ENCODE measurements at places on chromosomes 5 and 9. TPM values are rescaled to one million over a fixed set of nuclear protein-coding genes. Genes with fewer than 3 reads are reported as not detected.
A peak's percentile ranks its signal among the peaks of the same experiment; 100 is the strongest.

DNA sequence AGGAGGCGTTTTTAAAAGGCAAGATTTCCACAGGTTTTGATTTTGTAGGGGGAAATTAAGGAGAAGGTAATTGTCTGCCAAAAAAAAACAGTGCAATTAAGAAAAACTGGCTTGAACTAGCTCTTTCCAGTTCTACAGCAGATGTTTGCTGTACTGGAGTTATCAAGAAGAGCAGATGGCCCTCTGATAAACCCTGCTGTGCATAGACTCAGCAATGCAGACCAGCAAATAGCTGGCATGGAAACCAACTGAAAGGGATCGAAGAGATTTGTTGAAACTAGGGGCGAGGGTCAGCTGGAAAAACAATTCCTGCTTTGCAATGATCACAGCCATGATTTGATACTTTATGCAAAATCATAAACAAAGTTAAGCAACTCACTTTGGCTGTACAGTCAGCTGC, 17.8 kb upstream of the BHMT start:
- no peak for DNase-seq

PCDHGA2 gene
- total RNA-seq = 3.6 TPM

DNA sequence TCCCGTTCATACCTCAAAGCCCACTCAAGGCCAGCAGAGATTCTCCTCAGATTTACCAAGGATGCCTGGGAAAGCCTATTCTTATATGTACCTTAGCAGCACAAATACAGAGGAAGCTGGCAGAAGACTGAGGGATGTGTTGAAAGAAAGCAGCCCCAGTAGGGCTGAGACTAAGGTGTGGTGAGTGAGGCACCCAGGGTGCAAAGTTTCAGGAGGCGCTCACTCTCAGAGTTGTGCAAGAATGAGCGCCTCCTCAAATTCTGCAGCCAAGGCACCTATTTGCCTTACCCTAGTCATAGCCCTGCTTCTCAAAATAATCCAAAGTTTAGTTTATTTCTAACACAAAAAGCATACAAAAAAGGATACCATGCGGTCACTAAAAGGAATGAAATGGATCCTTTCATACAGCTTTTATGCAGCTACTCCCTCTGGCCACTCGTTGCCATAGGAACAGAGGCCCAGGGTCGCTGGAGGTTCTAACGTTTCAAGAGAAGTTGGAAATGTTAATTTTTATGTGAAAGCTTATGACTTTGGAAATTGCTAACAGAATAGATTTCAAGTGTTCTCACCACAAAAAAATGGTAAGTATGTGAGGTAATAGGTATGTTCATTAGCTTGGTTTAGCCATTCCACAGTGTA, 79.7 kb upstream of the SMIM23 start:
- DNase-seq = no peak

UBE2D2 gene
- total RNA-seq = 69.8 TPM

GRCh38 chr5:39475881-39476842, 51.4 kb upstream of the DAB2 start:
- peak; percentile 76 for DNase-seq

CPLANE1 gene
- total RNA-seq = 28.9 TPM

DNA sequence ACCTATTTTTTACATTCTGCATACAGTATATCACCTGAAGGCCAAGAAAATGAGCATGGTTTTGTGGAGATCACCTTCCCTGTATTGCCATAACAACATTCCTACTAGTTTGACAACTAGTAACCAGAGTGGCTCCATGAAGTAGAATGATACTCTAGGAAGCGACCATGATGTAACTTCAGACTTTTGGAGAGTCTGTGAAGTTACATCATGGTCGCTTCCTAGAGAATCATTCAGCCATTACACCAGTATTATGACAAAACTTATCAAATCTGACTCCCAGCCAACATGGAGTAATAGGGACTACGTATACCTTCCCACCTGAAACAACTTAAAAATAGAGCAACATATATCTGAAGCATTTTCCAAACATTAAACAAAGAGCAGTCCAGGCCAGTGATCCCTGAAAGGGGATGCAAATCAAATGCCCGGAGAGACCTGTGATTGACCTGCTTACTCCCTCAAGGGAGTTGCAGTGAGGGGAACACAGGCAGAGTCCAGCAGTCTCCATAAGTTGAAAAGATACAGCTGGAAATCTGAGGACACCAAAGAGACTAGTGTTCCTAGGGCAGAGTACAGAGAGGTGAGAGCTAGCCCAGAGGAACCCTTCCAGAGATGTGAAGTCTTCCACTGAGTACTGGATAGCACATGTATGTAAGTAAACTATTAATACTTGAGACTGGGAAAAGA, 7.8 kb downstream of the ECM2 start:
- DNase-seq = no peak

- no peak for DNase-seq
Measured at GRCh38 chr5:21806943-21807342, 1046.2 kb downstream of the CDH12 start.

RELL2 gene
- total RNA-seq = 1.1 TPM

PRRT1B gene
- not detected for total RNA-seq

GRCh38 chr5:6305853-6306252, 72.5 kb downstream of the MED10 start:
- no peak for DNase-seq

ZMAT2 gene
- total RNA-seq = 31.4 TPM

HSPB3 gene
- 15.3 TPM for total RNA-seq

DNA sequence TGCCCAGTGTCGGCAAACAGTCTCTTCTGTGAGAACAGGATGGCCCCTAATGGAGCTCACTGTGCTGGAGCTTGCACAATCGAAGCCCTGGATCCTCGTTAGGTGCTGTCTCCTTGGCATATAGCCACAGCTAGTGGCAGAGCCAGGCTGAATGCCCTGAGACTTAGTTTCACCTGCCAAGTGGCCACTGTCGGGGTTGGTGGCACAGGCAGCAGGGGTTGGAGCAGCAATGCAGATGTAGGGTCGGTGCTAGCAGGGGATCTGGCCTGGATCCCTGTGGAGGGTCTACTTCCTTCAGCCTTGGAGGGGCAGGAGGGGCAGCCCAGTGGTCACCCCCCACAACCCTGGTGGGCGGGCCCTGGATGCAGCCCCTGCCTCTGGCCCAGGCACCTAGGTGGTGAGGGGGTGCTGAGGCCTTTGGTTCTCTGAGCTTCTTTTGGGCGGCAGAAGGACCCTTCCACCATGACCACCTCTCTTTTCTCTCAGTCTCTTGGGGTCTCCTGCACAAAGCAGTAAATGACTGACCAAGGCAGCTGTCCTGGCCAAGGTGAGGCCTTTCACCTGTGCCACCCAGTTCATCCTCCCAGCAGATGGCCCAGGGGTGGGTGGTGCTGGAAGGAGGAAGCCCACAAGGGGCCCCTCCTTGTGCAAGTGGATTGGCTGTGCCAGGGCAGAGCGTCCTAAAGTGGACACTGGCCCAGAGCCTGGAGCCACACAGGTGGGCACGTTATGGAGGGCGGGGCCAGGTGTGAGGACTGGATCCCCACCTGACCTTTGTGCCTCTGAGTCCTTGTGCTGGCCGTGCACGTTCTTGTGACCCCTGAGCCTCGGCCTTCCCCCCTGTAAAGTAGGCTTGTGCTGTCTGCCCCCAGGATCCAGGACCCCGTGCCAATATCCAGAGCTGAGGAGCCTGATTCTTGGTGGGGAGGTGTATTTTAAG, 44.8 kb downstream of the PHF2 start:
- no peak for DNase-seq

AMBP gene
- 0.30 TPM for total RNA-seq

GRCh38 chr5:5539590-5539989, 117.1 kb downstream of the ICE1 start:
- no peak for DNase-seq

PCDHGB1 gene
- total RNA-seq = 2.6 TPM

SCGB3A1 gene
- total RNA-seq = not detected

DNA sequence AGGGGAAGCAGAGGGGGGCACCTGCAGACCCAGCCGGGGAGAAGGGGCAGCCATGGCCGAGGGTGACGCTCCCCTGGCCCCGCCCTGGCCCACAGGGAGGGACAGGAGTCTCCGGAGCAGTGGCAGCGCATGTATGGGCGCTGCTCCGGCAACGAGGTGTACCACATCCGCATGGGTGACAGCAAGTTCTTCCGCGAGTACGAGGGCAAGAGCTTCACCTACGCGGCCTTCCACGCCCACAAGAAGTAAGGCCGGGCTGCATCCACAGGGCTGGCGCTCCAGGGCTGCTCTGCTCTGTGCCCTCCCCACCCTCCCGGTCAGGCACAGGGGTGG, 68.2 kb downstream of the KCNT1 start:
- no peak for DNase-seq

ADAMTS12 gene
- 26.8 TPM for total RNA-seq

SHB gene
- total RNA-seq = 10.9 TPM

DNA sequence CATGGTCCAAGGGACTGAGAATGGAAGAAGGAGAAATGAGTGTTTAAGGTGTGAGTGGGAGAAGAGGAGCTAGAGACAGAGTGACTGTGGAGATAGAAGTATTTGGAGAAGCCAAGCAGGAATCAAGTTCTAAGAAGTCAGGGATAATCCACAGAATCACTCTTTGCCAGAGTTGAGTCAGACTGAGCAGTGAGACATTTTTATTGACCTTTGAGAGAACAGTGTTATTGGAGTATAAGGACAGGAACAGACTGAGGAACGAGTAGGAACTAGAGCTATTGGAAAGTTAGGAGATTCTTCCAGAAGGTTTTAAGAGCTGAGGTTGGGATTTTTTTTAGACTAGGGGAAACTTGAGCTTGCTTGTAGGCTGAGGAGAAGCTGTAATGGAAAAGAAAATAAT, 37.2 kb downstream of the RCL1 start:
- DNase-seq = no peak

STK32A gene
- total RNA-seq = 5.0 TPM
